ENCODE measurements at places on chromosomes 3 and 15.

GRCh38 chr15:68154923-68155559 lies 50.1 kb downstream of the CALML4 start:
- peak; percentile 38 for DNase-seq

- DNase-seq = no peak
Measured at GRCh38 chr15:29056839-29057450, 171.2 kb downstream of the APBA2 start.

GRCh38 chr3:184541886-184542562 lies 19.6 kb upstream of the EPHB3 start:
- no peak for DNase-seq

- no peak for DNase-seq
Measured at GRCh38 chr15:41984622-41985021, 12.3 kb upstream of the EHD4 start.

DNA sequence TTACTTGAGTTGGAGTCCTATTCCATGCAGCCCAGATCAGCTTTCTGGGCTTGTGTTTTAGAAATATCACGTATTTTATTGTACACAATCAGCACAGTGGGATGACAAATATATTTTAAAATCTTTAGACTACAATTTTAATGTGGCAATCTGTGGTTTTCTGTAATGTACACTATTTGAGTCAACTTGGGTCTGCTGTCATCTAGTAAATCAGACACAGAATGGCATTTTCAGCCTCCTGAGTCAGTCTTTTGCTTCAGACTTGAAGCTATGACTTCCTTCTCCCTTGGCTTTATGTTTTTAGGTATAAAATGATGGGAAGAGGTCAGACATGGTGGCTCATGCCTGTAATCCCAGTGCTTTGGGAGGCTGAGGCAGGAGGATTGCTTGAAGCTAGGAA lies 232.1 kb downstream of the NECTIN3 start:
- no peak for DNase-seq
